ENCODE measurements at places on chromosomes 12 and 14. TPM values are rescaled to one million over a fixed set of nuclear protein-coding genes. Genes with fewer than 3 reads are reported as not detected.
A peak's percentile ranks its signal among the peaks of the same experiment; 100 is the strongest.

GRCh38 chr12:57105011-57105753 lies 6.0 kb downstream of the STAT6 start:
- no peak overlapping the region for H3K4me3 ChIP-seq
- H3K27ac ChIP-seq = no peak overlapping the region
- DNase-seq = no peak
- no peaks in the 10 kb centered on the region for H3K27me3 ChIP-seq
- H3K36me3 ChIP-seq = peaks cover 83% of the 10 kb centered on the region

DNA sequence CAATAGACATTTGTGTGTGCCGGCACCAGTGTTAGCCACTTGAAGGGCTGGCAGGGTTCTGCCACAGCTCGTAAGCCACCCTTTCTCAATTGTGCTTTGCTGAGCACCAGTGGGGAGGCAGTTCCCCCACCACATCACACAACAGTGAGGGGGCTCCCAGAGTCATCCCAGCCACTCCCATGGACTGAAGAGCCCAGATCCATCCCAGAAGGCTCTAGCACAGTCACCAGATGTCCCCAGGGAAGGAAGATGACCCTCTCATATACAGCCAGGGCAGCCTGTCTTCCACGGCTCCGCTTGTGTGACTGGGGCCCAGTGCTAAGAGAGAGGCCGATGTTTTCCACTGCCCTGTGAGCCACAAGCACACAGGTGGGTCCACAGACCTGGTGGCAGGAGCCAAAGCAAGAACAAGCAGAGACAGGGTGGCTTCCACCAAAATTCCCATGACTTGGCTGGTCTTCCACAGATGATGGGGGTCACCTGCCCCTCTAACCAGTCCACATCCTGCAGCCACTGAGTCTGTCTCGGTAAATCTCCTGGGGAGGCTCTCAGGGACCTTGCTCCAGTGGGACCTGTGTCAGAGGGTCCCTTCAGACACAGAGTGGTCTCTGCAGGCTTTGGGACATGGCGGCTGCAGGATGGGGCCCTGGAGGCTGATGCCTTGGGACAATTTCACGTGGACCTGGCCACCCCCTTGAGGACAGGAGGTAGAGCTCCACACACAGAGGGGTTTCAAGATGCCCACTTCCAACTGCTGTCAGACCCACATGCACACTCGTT lies 71.9 kb upstream of the DDX11 start:
- no peaks in the 10 kb centered on the region for H3K27me3 ChIP-seq
- DNase-seq = no peak
- no peak overlapping the region for H3K4me3 ChIP-seq
- H3K27ac ChIP-seq = no peak overlapping the region

GRCh38 chr12:1934831-1935230 lies 16.4 kb upstream of the CACNA2D4 start:
- H3K4me1 ChIP-seq = peaks cover under 1% of the 10 kb centered on the region
- no peak overlapping the region for H3K27ac ChIP-seq
- no peaks in the 10 kb centered on the region for H3K36me3 ChIP-seq
- no peak for DNase-seq
- H3K27me3 ChIP-seq = no peaks in the 10 kb centered on the region

DNA sequence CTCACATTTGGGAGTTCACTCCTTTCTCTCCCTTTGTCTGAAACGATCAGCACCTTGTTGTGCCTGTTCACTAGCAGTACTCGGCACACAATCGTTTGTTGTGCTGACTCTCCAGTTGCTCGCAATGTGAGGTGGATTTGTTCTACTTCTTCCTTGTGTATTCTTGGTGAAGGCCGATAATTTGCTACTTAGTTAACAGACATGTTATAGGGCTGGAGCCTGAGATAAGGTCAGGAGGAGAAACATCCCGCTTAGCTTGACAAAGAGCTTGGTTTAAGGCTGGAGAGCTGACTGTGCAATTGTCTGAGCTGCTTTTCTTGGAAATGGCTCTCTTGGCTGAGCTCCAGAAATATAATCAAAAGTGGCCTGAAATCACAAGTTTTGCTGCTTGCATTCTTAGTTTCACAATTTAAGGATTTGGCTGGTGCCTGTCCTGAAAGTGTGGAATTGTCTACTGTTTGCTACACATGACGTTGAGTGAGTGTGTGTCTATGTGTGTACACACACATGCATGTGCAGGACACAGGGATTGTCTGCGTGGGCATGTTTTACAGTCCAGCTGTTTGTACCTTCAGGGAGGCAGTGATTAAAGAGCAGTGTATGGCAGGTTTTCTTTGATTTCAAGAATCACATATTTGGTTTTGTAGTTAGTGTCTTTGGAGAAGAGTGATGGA lies 77.7 kb downstream of the ARF6 start:
- peaks cover 48% of the 10 kb centered on the region for H3K4me1 ChIP-seq
- no peaks in the 10 kb centered on the region for H3K36me3 ChIP-seq
- no peaks in the 10 kb centered on the region for H3K27me3 ChIP-seq
- no peak for DNase-seq
- H3K4me3 ChIP-seq = peak overlapping the region; percentile 77

- no peak for DNase-seq
- H3K4me3 ChIP-seq = no peak overlapping the region
- no peak overlapping the region for H3K27ac ChIP-seq
- no peaks in the 10 kb centered on the region for H3K4me1 ChIP-seq
- H3K27me3 ChIP-seq = no peaks in the 10 kb centered on the region
These were observed 41.4 kb downstream of the PTPRQ start for GRCh38 chr12:80485222-80485987.

DNA sequence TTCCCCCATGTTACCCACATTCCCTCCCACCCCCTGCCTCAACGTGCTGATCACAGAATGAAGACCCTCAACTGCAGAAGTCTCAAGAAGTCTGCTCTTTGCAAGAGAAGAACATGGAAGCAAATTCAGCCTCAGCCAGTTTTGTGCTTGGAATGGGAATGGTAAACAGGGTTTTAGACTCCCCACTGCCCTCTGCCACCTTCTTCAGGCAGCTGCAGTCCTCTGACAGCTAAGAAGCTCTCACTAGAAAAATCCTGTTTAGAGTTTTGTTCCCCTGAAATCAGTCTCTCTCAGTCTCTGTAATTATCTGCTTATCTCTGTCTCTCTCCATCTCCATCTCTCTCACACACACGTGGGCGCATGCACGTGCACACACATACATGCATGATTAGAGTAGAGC lies 85.4 kb downstream of the CRACR2A start:
- no peak overlapping the region for H3K4me3 ChIP-seq
- H3K27ac ChIP-seq = no peak overlapping the region
- no peak for DNase-seq
- peaks cover 58% of the 10 kb centered on the region for H3K36me3 ChIP-seq

GRCh38 chr12:122989225-122989839 lies 8.9 kb downstream of the ARL6IP4 start:
- H3K36me3 ChIP-seq = peaks cover 11% of the 10 kb centered on the region
- H3K27me3 ChIP-seq = no peaks in the 10 kb centered on the region

DNA sequence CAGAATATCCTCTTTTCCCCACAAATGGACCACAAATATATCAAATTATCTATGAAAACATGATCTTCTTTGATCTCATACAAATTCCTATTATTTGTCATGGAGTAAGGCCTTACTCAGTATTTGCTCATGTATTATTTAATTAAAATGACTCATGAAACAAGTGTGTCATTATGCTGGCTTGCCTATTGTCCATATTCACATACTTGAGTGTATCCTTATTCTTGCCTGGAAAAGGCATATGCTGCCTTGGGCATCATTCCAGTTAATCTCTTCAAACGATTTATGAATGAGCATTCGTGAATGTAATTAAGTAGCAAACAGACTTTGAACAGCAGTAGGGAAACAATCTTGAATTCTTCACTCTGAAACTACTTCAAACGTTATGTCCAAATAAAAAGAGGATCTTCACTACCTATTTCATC lies 22.6 kb upstream of the SNRPF start:
- peaks cover 26% of the 10 kb centered on the region for H3K27me3 ChIP-seq
- no peak for DNase-seq
- no peak overlapping the region for H3K4me3 ChIP-seq
- H3K27ac ChIP-seq = no peak overlapping the region
- H3K36me3 ChIP-seq = no peaks in the 10 kb centered on the region

DNA sequence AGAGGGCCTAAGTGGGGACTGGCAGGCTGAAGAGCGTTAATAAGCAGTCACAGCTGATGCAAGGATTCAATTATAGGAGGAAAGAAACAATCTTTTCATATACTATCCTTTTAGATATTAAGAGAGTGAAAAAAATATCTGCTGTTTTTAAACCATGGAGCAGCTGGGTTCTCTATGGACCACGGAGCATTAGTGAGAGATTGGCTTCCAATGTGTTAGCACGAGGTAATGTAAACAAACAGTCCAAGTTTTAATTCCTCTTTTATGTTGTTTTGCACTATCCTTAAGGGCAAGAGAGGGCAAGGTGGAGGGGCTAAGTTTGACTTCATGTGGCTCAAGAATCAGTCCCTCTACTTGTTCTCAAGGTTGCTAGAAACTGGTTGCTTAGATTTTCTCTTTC lies 30.9 kb downstream of the CDKN1B start:
- peaks cover 54% of the 10 kb centered on the region for H3K36me3 ChIP-seq
- DNase-seq = no peak
- no peak overlapping the region for H3K27ac ChIP-seq
- H3K4me3 ChIP-seq = no peak overlapping the region
- no peaks in the 10 kb centered on the region for H3K27me3 ChIP-seq

GRCh38 chr12:3624273-3624672 lies 128.6 kb downstream of the CRACR2A start:
- no peak overlapping the region for H3K4me3 ChIP-seq
- H3K27ac ChIP-seq = no peak overlapping the region
- H3K4me1 ChIP-seq = peaks cover 18% of the 10 kb centered on the region
- H3K36me3 ChIP-seq = peaks cover 40% of the 10 kb centered on the region
- DNase-seq = no peak

- no peaks in the 10 kb centered on the region for H3K4me1 ChIP-seq
- no peak overlapping the region for H3K27ac ChIP-seq
- no peaks in the 10 kb centered on the region for H3K27me3 ChIP-seq
These were observed 780.2 kb upstream of the TBX3 start for GRCh38 chr12:115464111-115464581.

- H3K4me3 ChIP-seq = peak overlapping the region; percentile 77
- peaks cover 25% of the 10 kb centered on the region for H3K4me1 ChIP-seq
- H3K36me3 ChIP-seq = no peaks in the 10 kb centered on the region
These were observed 691 bp downstream of the SLC2A13 start for GRCh38 chr12:40105265-40105514.

DNA sequence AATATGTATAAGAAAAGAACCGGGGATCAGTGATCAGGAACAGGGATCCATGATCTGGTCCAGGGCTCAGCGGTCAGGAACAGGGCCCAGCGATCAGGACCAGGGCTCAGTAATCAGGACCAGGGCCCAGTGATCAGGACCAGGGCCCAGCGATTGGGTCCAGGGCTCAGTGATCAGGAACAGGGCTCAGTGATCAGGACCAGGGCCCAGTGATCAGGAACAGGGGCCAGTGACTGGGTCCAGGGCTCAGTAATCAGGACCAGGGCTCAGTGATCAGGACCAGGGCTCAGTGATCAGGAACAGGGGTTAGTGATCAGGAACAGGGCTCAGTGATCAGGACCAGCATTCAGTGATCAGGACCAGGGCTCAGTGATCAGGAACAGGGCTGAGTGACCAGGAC lies 56.3 kb downstream of the TMEM121 start:
- no peak overlapping the region for H3K4me3 ChIP-seq
- H3K27ac ChIP-seq = no peak overlapping the region
- H3K4me1 ChIP-seq = no peaks in the 10 kb centered on the region
- DNase-seq = no peak
- H3K36me3 ChIP-seq = no peaks in the 10 kb centered on the region

DNA sequence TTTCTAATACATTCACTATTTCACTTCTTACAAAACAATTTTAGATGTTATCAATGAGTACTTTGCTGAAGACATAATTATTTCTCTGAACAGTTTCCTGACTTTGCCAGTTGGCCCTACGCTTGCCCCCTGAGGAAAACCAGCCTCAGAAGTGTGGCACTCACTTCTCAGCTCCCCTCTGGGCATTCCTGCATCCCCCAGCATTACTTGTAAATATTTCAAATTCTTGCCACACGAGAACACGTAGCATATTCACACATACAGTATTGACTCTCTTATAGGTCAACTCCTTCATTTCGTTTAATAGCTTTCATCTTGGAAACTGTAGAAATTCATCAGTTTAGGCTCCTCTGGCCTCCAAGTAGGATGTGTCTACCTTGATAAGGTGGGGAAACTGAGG lies 65.2 kb downstream of the OTX2 start:
- H3K27me3 ChIP-seq = peaks cover 4% of the 10 kb centered on the region
- no peak overlapping the region for H3K4me3 ChIP-seq
- no peaks in the 10 kb centered on the region for H3K4me1 ChIP-seq
- H3K36me3 ChIP-seq = no peaks in the 10 kb centered on the region
- no peak overlapping the region for H3K27ac ChIP-seq

- no peak overlapping the region for H3K27ac ChIP-seq
- no peak overlapping the region for H3K4me3 ChIP-seq
- peaks cover 26% of the 10 kb centered on the region for H3K4me1 ChIP-seq
These were observed 184.4 kb upstream of the FKBP4 start for GRCh38 chr12:2610358-2610757.

DNA sequence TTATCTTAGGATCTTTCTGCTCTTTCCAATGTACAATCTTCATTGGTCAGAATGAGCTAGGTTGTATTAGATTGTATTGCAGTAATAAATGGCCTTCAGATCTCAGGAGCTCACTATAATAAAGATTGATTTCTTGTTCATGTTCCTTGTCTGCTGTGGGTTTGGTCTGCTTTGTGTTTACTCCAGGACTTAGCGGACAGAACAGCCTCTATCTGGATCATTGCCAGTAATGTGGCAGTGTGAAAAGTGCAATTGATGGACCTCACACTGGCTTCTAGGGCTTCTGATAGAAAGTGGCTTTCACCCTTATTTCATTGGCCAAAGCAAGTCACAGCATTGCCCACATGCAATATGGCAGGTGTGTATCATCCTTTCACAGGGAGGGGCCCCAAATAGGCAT lies 81.2 kb downstream of the BTG1 start:
- no peaks in the 10 kb centered on the region for H3K27me3 ChIP-seq
- peaks cover 17% of the 10 kb centered on the region for H3K36me3 ChIP-seq
- peaks cover 51% of the 10 kb centered on the region for H3K4me1 ChIP-seq
- H3K4me3 ChIP-seq = no peak overlapping the region

DNA sequence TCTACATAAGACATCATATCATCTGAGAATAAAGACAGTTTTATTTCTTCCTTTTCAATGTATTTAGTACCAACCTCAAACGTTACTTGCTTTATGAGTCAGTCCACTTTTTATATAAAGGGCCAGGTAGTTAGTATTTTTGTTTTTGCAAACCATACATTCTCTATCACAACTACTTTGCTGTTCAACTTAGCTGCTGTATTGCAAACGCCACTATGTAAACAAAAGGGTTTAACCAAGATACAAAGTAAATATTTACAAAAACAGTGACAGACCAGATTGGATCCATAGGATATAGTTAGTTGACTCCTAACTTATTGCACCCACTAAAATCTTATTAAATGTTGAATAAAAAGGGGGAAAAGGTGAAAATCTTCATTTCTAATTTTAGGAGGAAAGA lies 87.7 kb upstream of the FOXG1 start:
- no peaks in the 10 kb centered on the region for H3K27me3 ChIP-seq
- H3K36me3 ChIP-seq = no peaks in the 10 kb centered on the region
- no peaks in the 10 kb centered on the region for H3K4me1 ChIP-seq
- no peak overlapping the region for H3K27ac ChIP-seq

- H3K4me1 ChIP-seq = no peaks in the 10 kb centered on the region
- H3K27ac ChIP-seq = no peak overlapping the region
- DNase-seq = no peak
- H3K36me3 ChIP-seq = no peaks in the 10 kb centered on the region
These were observed 88.4 kb downstream of the TMCC3 start for GRCh38 chr12:94561943-94562411.

TXNRD1 gene
- total RNA-seq = 83.7 TPM

SLC25A47 gene
- total RNA-seq = not detected

PRH2 gene
- not detected for total RNA-seq

TEP1 gene
- total RNA-seq = 32.7 TPM

KIF26A gene
- total RNA-seq = 0.34 TPM

PRKD1 gene
- not detected for total RNA-seq
